ENCODE measurements at places on chromosomes 1 and 21.
A peak's percentile ranks its signal among the peaks of the same experiment; 100 is the strongest.

DNA sequence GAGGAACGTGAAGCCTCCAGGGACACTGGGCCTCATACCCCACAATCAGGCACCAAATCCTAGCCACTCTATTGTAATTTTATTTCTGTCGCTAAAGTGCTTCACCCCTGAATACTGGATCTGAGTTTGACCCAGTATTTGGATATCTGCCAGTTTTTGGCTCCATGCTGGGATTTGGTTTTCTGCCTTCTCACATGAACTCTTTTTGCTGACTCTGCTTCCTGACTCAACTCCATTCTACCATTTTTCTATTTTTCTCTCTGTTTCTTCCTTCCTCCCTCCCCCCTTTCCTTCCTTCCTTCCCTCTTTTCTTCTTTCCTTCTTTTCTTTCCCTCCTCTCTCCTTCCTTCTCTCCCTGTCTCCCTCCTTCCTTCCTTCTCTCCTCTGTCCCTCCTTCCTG, 151.3 kb upstream of the GJB5 start:
- DNase-seq: no peak

GRCh38 chr1:162065016-162065415, 4.5 kb upstream of the NOS1AP start:
- DNase-seq: no peak

- no peak for DNase-seq
Observed at GRCh38 chr1:232223183-232223708, 406.7 kb downstream of the SIPA1L2 start.

DNA sequence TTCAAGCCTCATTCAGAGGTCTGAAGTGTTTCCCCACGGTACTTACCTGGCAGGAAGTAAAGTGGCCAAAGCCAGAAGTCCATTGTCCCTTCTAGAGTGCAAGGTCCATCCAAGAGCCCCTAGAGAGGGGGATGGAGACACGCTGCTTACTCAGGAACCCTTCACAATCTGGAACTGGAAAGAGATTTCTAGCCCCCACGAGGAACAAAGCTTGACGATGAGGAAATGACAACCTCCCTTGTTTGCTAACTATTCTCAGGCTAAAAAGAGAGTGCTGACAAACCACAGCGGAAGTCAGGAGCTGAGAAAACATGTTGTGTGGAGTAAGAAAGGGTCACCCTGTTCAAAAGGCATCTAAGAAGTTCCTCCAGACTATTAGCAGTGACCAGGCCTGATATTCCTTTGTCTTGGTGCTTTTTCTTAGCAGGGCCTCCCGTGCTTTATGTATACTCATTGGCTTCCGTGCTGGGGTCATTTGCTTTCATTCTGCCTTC, at the start of gene FCMR:
Gene FCMR (minus strand): TSS at position 170 of the 494 bp plus-strand sequence. CDS start 87 bp downstream, at position 83.
- DNase-seq: no peak

DNA sequence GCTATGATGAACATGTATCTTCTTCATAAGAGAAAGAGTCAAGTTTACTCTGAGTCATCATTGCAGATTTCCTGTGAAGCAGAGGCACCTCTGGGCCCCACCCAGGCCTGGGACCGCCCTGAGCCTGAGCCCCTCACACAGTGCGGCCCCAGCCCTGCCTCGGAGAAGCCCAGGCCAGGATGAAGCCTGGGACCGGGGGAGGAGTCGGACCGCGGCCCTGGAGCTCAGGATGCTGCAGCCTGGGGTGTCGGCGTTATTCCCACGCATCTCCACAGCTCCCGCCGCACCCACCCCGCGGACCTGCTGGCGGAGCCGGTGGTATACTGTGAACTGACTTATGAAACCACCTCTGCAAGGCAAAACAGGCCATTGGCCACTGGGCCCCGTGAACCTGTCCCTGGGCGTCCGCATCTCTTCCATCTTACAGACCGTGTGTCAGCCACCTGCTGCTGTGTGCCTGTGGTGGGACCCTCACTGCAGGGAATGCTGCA, 2.4 kb upstream of the COL6A1 start:
- no peak for DNase-seq

- no peak for DNase-seq
Observed at GRCh38 chr21:38250991-38251418, 5.8 kb upstream of the KCNJ15 start.

- no peak for DNase-seq
Observed at GRCh38 chr1:2256435-2257244, 28.5 kb downstream of the SKI start.

DNA sequence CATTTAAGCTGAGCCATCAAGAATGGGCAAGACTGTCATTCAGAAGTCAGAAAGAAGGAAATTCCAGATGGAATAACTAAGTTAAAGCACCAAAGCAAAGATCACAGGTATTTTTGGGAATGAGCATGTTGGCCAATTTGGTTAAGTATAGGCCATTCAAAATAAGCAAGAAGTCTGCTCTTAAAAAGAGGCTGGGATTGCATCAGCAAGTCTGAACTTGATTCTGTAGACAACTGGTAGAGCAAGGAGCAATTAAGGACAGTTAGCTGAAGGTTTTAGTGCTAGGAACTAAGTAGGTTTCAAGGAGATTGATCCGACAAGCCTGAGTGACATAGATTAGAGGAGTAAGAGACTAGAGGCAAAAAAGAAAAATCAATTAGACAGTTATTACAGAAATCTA, 8.4 kb downstream of the ANKRD45 start:
- DNase-seq: no peak

- no peak for DNase-seq
Observed at GRCh38 chr1:56472860-56473259, 106.5 kb downstream of the PLPP3 start.

GRCh38 chr1:68173936-68174737, 58.2 kb downstream of the WLS start:
- no peak for DNase-seq

GRCh38 chr1:150576794-150577556, 2.4 kb downstream of the MCL1 start:
- DNase-seq: no peak

DNA sequence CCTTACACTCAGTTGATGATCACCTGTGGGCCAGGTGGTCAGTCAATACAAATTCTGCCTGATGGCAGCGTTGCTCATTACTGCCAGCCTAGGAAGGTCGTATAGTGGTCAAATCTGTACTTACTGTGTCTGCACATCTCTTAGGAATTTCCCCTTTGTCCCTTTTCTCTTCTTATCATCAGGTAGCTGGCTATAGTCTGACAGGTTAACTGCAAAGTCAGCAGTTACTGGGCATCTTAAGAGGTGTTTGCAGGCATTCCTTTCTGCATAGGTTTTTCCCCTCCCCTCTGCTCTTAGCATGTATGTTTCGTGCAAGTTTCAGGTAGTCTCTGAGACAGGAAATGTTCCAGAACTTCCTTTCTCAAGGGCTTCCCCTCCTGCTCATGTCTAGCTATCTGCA, 298.7 kb downstream of the LRRIQ3 start:
- DNase-seq: no peak

DNA sequence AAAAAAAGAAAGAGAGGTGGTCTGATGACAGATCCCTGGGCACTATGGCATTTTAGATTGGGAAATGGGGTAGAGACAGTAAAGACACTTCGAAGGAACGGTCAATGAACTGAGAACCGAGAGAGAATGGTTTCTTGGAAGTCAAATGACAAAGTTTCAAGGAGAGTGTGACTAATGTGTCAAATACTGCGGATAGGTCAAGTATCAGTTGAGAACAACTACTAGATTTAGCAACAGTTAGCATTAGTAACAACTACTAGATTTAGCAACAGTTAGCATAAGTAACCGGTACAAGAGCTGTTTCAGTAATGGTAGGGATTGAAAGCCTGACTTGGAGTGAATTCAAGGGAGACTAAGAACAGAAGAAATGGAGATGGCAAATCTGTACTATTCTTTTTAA, 35.0 kb downstream of the UROD start:
- no peak for DNase-seq

GRCh38 chr1:202576816-202577215, 133.4 kb downstream of the SYT2 start:
- DNase-seq: no peak

DNA sequence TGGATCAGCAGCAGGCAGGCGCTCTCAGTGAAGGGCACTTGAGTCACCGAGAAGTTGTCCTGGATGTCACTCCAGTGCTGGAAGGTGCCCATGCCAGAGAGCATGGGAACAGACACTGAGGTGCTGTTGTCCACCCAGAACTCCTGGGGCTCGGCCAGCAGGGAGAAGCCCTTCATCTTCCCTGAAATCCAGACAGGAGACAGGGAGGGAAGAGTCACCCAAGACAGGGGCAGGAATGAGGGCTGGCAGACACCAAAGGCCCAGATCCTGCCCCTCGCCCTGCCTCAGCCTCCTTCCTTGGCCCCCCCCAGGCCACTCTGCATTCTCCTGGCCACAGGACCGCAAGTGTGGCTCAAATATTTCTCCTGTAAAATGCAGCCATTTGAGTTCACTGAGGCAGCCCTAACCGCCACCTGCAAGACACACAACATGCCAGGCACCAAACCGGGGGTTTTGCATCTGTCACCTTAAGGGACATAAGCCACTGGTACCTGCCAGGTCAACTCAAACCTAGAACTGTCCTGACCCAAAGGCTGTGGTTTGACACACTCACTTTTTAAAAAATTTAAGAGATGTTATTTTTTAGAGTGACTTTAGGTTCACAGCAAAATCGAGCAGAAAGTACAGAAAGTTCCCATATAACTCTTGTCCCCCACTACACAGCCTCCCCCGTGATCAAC, 7.8 kb downstream of the AGT start:
- DNase-seq: no peak

GRCh38 chr1:17437580-17438317, 1.7 kb downstream of the RCC2 start:
- peak; percentile 42 for DNase-seq

DNA sequence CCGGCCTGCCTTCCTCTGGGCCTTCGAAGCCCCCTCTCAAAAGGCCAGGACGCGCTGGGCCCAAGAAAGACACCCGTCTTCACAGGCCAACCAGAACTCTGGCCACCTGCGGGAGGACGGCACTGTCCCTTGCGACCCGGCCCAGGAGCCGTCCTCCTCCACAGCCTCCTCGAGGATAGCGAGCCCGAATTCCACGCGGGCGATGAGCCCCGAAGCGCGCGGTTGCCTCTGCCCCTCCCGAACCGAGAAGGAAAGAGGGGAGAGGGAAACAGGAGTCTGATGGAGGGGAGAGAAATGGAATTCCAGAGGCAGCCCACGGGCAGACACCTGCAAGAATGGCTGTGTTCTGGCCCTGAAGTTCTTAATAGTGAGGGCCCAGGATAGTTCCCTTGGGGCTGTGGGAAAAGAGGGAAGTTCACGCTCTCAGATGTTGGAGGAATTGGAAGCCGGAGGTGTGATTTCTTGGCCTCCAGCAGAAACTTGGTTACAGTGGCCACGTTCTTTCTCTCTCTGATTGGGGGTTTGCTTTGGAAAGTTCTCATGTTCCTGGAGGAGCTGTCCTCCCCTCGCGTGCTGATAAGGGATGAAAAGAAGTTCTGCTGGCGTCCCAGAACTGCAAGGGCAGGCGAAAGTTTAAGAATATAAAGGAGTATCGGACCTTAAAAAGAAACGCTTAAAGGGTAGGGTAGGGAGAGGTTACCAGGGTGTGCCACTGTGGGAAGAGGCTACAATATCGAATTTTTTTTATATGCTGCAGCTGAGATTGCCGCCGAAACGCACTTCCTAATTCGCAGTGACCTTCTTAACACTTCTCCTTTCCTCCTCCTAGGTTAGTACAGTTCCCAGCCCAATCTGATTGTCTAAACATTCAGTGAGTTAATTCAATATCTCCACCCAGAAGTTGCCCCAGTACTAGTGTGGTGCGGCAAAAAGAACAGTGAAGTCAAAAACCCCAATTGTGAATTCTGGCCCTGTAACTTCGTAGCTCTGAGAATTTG, 5.8 kb upstream of the SLC44A5 start:
- no peak for DNase-seq

DNA sequence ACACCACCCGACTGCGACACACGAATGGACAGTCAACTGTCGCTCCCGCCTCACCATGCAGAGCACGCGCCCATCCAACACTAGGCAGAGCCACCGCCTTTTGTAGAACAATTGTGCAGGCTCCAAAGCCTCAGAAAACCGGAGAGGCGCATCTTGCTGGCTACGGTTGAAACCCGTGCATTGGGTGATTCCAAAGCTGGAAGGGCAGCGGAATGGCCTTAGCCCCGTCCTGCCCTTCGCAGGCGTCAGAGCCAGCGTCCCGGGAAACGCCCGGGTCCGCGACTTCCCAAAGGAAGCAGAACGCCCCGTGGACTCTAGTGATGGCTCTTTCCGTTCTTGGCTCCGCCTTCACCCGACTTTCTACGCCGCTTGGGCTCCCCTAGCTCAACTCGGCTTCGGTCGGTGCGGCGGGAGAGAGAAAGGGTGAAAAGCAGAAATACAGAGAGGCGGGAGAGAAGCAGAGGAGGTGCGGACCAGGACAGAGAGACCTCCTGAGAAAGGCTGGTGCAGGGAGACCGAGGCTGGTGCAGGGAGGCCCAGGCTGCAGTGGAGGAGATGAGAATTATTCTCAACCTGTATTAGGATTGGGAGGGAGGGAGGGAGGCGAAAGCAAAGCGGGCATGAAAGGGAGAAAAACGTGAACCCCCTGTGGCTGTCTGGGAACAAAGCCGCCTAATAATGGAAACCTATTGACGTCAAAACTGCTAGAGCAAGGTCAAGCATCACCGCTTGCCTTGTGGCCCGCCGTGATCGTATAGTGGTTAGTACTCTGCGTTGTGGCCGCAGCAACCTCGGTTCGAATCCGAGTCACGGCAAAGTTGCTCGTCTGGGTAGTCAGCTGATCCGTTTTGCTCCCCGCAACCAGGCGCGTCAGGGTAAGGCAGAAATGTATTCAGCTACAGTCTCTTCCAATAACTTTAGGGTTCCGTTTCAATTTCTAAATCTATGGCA, 99.5 kb downstream of the PRKAB2 start:
- DNase-seq: no peak

GRCh38 chr1:94708299-94708685, 111.9 kb upstream of the SLC44A3 start:
- no peak for DNase-seq

DNA sequence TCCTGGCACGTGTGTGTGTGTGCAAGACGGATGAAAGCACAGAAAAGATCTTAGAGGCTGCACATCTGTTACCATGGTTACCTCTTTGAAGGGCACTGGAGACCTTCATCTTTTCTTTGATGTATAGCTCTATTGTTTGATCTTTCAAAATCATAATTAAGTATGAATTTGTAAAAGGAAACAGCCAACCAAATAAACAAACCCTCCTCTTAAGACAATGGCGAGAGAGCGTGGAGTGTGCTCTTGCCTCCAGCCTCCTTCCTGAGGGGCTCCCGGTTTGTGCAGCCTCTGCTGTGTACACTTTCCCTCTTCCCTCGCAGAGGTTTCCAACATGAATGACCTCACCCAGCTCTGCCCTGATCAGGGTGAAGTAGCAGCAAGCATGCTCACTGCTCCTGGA, 27.9 kb downstream of the CACNA1S start:
- DNase-seq: peak; percentile 16

Data from COLO829 (cell line).